ENCODE measurements at places on chromosomes 1 and 21.

- no peak for DNase-seq
These were observed 116.5 kb downstream of the KCNK1 start for GRCh38 chr1:233730380-233730779.

DNA sequence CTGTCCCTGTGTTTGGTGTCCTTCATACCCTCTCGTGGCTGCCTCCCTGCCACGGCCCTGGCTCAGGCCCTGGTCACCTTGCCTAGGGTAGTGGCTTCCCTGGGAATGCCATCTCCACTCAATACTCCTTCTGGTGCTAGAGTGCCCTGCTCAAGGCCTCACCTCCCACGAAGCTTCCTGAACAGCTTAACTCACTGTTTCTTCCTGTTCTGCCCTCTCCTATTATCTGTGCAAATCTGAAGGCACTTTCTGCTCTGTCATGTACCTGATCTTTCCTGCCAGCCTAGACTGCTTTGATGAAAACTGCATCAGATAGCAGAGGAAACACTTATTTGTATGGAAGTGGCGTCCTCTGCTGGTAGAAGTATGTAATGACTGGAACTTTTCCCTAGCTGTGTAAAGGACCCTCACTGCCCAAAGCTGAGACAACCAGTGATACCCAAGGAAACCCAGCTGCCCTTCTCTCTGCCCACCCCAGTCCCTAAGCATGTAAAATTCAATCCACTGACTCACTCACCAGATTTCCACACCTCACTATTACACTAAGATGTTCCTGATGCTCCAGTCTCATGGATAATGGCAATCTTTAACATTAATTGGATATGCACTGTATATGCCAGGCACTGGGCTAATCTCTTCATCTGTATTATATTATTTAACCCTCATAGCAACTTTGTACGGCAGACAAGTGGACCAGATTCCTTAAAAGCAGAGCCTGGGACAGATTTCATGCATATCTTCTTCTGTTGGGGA, 36.2 kb upstream of the BTG2 start:
- no peak for DNase-seq

DNA sequence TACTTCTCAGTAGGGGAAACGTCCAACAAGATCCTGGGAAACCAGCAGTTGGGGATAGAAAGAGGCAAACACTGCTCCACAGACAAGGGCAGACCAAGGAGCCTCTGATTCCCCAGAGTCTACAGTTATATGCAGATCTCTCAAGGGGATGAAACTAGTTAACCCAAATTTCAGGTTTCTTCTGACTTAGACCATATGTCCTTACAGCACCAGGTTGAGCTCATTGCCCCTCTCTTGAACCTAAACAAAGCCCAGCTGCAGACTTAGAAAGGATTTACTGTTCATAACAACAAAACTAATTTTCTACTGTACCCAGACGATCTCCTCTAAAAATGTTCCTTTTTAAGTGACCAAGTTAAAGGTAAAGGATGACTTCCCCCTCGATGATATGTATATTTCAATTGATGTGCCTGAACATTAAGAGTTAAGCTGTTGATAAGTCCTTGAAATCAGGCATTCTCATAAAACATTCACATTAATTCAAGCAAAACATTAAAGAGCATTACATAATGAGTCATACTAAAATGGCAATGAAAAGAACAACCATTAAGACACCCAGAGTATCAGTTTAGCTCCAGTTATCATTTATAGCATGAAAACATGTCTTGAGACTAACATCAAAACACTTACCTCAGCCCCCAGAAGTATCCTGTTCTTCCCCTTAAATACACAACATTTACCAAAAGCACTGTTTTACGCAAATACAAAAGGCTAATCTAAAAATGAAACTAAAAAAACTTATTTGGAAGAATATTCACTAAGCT, 24.1 kb downstream of the SMYD3 start:
- DNase-seq, result no peak

DNA sequence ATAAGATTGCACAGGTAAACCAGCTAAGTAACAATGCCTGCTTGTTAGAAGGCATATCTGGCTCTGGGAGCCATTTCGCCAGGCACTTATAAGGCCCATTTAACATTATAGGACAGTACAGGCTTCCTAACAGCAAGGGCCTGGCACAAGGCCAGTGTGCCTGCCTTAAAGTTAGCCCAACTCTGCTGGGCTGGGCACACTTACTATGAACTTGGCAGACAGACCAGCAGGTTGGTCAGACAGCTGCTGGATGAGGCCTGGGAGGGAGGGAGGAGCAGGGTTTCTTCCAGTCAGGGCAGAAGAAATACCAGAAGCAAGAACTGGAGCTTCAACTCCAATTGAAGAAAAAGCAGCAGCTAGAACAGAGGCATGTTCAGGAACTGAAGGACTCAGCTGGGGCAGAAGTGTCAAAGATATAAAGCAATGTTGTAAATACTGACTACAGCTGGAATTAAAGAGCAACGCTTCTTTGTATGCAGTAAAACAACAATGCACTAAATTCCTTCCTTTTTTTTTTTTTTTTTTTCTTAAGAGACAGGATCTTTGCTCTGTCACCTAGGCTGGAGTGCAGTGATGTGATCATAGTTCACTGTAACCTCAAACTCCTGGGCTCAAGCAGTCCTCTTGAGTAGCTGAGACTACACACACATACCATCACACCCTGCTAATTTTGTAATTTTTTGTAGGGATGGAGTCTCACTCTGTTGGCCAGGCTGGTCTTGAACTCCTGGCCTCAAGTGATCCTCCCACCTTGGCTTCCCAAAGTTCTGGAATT, 4.9 kb downstream of the CACHD1 start:
- DNase-seq, result no peak

DNA sequence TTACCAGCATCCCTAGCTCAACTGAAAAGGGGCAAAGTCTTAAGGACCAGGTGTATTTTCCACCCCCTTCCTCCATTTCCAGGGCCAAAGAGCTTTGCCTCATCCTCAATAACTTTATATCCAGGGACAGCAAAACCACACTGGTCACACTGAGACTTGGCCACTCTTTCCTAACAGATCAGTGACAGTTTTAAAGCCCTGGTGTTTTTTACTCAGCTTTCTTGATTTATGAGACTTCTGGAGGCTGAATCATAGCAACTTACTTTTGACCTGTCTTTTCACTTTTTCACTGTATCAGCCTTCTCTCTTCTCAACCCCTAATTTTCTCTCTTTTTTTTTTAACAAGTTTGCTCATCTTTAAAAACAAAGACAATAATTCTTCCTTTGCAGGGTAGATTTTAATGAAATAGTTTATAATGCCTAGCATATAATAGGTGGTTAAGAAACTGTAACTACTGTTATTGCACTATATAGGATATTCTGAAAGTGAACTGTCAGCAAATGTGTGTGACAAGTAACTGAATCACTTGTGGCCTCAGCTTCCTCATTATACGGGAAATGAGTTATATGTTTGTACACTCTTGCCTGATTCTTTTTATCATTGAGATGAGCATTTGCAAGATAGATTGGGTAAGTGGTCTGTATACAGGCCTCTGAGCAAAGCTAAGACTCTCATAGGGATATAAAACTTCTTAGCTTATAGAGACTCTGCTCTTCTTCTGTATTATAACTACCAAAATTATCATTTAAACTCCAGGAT, 19.7 kb upstream of the DYNLT5 start:
- DNase-seq, result no peak

Measured in cortex of kidney (tissue), 1 donor.